Heart right ventricle (tissue), 16 donors: ENCODE measurements at places on chromosomes 2 and 18. TPM values are rescaled to one million over a fixed set of nuclear protein-coding genes. Genes with fewer than 3 reads are reported as not detected.

- H3K36me3 ChIP-seq: no peaks in the 10 kb centered on the region
- no peaks in the 10 kb centered on the region for H3K27me3 ChIP-seq
Observed at GRCh38 chr2:18903750-18904149, 314.4 kb upstream of the NT5C1B start.

GRCh38 chr2:224861266-224861665 is 145.1 kb upstream of the CCDC195 start:
- no peak for DNase-seq
- H3K27me3 ChIP-seq: no peaks in the 10 kb centered on the region
- H3K4me1 ChIP-seq: no peaks in the 10 kb centered on the region
- H3K4me3 ChIP-seq: no peak overlapping the region
- H3K27ac ChIP-seq: no peak overlapping the region

GRCh38 chr2:225995796-225996461 is 596.4 kb downstream of the NYAP2 start:
- no peaks in the 10 kb centered on the region for H3K36me3 ChIP-seq
- H3K4me1 ChIP-seq: no peaks in the 10 kb centered on the region
- no peaks in the 10 kb centered on the region for H3K27me3 ChIP-seq
- H3K4me3 ChIP-seq: no peak overlapping the region

DNA sequence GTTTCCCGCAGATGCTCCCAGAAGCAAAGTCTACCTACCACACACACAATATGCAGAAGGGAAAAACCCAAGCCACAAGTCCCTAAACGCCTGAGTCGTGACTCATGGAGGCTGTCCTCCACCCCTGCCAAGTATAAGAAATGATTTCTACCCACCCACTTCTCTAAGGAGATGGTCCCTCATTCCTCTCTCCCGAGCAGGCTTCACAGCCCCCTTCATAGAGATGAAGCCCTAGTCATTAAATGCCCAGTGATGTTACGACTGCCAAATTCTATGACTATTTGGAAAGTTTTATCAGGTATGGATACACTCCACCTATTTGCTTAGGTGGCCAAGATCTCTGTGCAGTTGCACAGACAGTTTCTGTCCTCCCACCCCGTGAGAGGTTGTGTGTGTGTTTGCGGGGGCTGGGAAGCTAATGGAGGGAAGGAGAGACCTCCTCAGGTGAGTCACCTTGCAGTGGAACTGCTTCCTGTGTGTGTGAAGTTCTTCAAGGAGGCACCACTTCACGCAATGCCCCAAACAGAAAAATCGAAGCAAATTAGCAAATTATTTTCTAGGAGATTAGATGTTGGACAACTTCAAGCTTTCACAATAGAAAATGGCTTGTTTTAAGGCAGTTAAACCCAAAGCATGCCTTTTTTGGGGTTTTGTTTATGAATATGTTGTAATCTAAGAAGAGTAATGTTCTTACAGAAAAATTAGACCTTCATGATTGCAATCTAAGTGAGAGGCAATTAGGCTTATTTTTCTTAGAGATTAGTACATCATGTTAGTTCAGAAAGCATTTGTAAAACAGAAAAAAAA is 175.2 kb downstream of the TGIF1 start:
- no peaks in the 10 kb centered on the region for H3K27me3 ChIP-seq
- H3K4me1 ChIP-seq: peaks cover 33% of the 10 kb centered on the region
- H3K4me3 ChIP-seq: no peak overlapping the region
- peak overlapping the region; percentile 80 for H3K27ac ChIP-seq
- no peaks in the 10 kb centered on the region for H3K36me3 ChIP-seq

- H3K27me3 ChIP-seq: no peaks in the 10 kb centered on the region
- H3K27ac ChIP-seq: no peak overlapping the region
- DNase-seq: no peak
- H3K4me3 ChIP-seq: no peak overlapping the region
- no peaks in the 10 kb centered on the region for H3K4me1 ChIP-seq
- no peaks in the 10 kb centered on the region for H3K36me3 ChIP-seq
Observed at GRCh38 chr2:6211236-6211635, 519.1 kb downstream of the SOX11 start.

DNA sequence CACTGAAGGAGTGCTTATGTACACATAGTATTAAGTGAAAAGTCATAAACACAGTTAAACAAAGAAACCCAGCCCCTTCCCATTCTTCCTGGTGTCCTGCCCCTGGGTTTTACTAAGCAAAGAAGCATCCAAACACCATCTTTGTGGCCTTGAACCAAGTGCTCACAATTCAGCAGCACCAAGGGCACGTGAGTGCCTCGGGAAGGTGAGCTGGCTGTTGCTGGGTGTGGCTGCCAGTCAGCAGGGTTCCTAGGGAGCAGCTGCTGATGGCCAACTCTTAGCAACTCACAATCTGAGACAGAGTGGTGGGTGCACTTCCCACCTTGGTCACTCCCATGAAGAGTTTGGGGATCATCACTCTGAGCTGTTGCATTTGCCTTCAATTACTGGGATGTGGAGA is 97.7 kb upstream of the PGAP1 start:
- H3K27ac ChIP-seq: no peak overlapping the region
- H3K36me3 ChIP-seq: no peaks in the 10 kb centered on the region
- no peaks in the 10 kb centered on the region for H3K27me3 ChIP-seq

- no peak overlapping the region for H3K4me3 ChIP-seq
- no peaks in the 10 kb centered on the region for H3K36me3 ChIP-seq
- DNase-seq: no peak
- H3K27ac ChIP-seq: no peak overlapping the region
Observed at GRCh38 chr2:165273176-165273575, 34.0 kb downstream of the SCN2A start.

DNA sequence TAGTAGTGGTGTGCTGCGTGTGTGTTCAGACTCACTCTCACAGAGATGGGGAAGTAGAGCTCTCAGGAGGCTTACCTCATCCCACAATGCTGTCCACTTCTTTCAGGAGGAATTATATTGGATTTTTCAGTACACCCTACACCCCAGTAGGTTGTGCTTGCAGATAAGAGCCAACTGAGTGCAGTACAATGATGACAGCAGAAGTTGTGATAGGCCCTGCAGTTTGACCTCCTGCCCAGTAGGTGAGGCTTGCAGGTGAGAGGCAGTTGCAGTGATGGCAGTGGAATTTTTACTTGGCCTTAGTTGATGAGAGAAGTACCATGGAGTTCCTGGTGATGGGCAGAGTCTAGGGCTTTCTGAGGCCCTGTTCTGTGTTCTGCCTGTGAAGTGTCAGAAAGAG is 657.8 kb downstream of the KCNJ3 start:
- peaks cover 4% of the 10 kb centered on the region for H3K27me3 ChIP-seq
- DNase-seq: no peak
- no peaks in the 10 kb centered on the region for H3K36me3 ChIP-seq
- H3K4me3 ChIP-seq: no peak overlapping the region
- H3K4me1 ChIP-seq: no peaks in the 10 kb centered on the region

DNA sequence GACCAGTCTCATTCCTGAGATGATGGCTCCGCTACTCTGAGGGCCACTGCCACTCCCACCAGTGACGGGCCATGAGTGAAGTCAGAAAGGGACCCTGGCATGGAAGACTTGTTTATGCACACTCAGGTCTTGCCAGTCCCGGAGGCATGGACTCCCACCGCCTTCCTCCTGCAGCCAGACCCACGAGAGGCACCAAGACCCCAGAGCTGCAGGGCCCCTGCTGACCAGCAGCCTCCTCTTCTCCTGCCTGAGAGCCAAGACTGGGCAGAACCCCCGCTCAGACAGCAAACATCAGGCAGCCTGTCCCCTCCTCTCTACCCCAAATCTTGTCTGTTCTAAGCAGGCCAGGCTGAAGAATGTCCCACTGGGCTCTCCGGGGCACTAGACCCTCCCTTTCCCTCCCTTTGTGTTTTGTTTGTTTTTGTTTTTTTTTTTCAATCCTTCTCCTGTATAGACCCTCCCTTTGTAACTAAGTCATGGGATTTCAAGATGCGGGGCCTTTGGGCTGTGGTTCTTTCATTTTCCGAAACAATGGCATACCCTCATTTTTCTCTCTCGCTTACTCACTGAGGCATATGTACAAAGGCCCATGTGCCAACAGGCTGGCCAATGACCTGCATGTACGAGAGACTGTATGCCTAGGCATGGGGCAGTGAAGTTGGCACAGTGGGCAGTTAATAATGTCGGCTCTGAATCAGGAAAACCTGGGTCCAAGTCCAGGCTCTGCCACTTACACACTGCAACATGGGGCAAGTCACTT is 24.3 kb upstream of the MAPRE3 start:
- H3K4me3 ChIP-seq: no peak overlapping the region
- H3K4me1 ChIP-seq: peaks cover 8% of the 10 kb centered on the region
- no peak for DNase-seq
- no peak overlapping the region for H3K27ac ChIP-seq
- H3K36me3 ChIP-seq: no peaks in the 10 kb centered on the region

DNA sequence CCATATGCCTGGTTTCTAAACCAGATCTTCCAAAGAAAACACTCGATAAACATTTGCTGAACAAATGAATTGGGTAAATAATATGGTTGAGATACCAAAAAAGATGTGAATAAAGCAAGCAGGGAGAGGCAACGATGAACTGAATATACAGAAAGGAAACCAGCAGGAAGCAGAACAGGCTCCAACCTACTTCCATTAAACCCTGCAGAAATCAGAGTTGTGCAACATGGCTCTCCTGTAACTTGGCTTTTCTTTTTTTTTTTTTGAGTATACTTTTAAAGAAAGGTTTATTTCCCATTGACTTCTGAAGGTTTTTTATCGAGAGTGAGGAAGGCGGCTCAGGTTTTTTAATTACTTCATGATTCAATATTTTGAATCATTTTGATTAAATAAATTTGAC is 23.5 kb downstream of the ITSN2 start:
- no peak overlapping the region for H3K4me3 ChIP-seq
- H3K4me1 ChIP-seq: peaks cover 50% of the 10 kb centered on the region
- no peak for DNase-seq

DNA sequence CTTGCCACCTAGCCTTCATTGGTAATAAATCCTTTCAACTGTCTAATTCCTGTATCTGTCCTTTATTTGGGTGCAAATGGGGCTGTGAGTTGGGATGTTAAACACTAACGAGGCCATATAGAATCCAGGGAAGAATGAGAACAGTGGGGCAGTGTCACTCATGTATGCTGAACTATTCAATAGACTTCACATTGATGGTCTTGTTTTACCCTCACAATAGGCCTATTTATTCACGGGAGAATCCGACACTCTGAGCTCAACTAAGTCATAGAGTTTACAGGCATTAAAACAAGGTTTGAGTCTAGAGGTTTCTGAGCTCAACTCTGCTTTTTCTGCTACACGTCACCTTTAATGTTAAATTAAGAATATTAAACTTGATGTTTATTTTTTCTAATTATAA is 421.6 kb downstream of the SOX11 start:
- H3K4me3 ChIP-seq: no peak overlapping the region
- no peaks in the 10 kb centered on the region for H3K36me3 ChIP-seq
- no peak for DNase-seq

DNA sequence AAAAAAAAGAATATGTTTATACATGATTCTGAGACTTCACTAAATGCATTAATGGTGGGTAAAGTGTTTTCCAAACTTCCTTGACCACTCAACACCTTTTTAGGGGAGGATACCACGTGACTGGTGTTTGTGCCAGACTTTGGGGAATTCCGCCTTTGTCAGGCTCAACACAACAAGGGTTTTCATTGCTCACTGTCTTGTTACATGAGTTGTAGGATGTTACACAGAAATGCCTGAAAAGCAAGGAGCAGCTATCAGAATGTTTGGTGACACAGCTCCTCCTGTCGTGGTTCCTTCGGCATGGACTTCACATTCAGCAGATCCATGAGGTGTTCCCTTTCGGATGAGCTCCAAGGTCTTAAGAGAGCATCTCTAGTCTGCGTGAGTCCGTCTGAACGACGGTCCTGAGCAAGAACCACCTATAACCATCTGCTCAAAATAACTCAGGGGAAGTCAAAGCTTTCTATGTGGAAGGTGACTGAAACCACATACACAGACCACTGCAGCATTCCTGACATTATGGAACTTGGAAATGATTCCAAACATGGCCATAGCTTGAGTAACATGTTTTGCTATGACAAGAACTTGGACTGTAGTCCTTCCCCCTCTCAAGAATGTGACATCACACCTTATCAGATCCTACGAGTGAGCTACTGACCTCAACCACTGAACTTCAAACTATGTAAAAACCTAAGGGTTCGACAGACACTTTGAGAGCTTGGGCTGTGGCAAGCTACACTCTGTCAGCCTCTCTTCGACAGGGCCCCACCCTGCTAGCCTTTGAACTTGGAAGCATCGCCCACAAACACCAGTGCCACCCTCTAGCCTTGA is 57.5 kb downstream of the MCFD2 start:
- H3K27me3 ChIP-seq: no peaks in the 10 kb centered on the region
- H3K4me1 ChIP-seq: peaks cover 38% of the 10 kb centered on the region
- no peak for DNase-seq
- H3K4me3 ChIP-seq: no peak overlapping the region
- H3K27ac ChIP-seq: no peak overlapping the region
- no peaks in the 10 kb centered on the region for H3K36me3 ChIP-seq

- no peaks in the 10 kb centered on the region for H3K27me3 ChIP-seq
- H3K27ac ChIP-seq: no peak overlapping the region
- H3K4me1 ChIP-seq: no peaks in the 10 kb centered on the region
- no peaks in the 10 kb centered on the region for H3K36me3 ChIP-seq
- DNase-seq: no peak
Observed at GRCh38 chr2:155442755-155443372, 744.4 kb downstream of the KCNJ3 start.

VIT gene
- 6.3 TPM for total RNA-seq

KIF1A gene
- total RNA-seq: 1.2 TPM

SLC4A3 gene
- total RNA-seq: 364 TPM

REG3A gene
- not detected for total RNA-seq

MC5R gene
- total RNA-seq: not detected

TLX2 gene
- total RNA-seq: not detected

CRYGD gene
- total RNA-seq: not detected

SALL3 gene
- 1.2 TPM for total RNA-seq

ATG16L1 gene
- total RNA-seq: 18.0 TPM

SLC39A6 gene
- 10.8 TPM for total RNA-seq

SPHKAP gene
- total RNA-seq: 137 TPM

NXPH2 gene
- not detected for total RNA-seq

SLC14A1 gene
- 11.9 TPM for total RNA-seq
